Dermis blood vessel endothelial cell (primary cell): ENCODE measurements at places on chromosomes 13 and 19. TPM values are rescaled to one million over a fixed set of nuclear protein-coding genes. Genes with fewer than 3 reads are reported as not detected.

DBP gene
- total RNA-seq, result 1.6 and 3.1 TPM in 2 replicates

CLC gene
- not detected in 2 replicates for total RNA-seq

TFDP1 gene
- 49.5 and 122 TPM in 2 replicates for total RNA-seq

CYP4F11 gene
- total RNA-seq, result not detected in 2 replicates

VSTM1 gene
- total RNA-seq, result not detected in 2 replicates

RNF113B gene
- total RNA-seq, result not detected in 2 replicates
